ENCODE measurements at places on chromosomes 6 and 20.

GRCh38 chr6:125995972-125996580 is 9.7 kb downstream of the TRMT11 start:
- DNase-seq = peak; percentile 57

GRCh38 chr20:6683021-6683977 is 84.2 kb upstream of the BMP2 start:
- DNase-seq = no peak

DNA sequence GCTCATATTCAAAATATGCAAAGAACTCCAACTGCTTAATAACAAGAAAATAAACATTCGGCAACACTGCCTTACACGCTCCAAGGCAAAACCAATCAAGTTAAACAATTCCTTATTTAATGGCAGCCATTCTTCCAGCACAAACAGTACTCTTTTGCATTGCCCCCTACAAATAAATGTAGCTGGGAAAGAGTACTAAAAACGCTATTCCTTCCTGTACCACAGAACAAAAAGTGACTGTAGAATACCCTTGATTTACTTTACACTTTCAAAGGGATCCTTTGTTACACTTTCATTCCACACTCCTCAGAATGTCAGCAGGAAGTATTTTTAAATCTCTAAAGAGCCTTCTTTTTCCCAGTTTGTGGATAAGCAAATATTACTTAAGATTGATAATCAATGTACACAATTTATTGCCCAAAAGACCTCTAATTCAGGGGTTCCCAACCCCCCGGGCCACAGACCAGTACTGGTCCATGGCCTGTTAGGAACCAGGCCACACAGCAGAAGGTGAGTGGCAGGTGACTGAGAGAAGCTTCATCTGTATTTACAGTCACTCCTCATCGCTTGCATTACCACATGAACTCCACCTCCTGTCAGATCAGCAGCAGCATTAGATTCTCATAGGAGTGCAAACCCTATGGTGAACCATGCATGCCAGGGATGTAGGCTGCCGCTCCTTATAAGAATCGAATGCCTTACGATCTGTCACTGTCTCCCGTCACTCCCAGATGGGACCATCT is 51.6 kb downstream of the MBOAT1 start:
- no peak for DNase-seq

DNA sequence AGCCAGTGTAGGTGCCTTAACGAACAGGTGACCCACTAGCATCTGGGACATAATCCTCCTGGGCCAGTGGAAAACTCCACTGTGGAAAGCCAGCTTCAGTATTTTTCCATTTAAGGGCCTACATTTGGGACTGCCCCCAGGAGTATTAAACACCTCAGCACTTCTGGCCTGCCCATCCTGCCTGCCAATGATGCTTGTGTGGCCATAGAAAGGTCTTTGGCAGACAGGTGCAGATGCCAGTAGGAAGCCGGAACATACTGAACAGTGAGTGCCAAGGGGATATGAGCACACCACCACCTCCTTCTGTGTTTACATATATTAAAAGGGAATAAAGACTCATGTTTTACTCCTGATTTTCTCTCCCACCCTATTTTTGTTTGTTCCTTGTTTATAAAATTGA is 19.9 kb downstream of the MCM8 start:
- no peak for DNase-seq

- DNase-seq = no peak
These were observed 8.5 kb downstream of the TPD52L2 start for GRCh38 chr20:63873477-63873971.

- DNase-seq = no peak
These were observed 9.4 kb downstream of the LAMA5 start for GRCh38 chr20:62357681-62358080.

GRCh38 chr6:28758046-28758817 is 165.6 kb downstream of the TRIM27 start:
- DNase-seq = no peak

GRCh38 chr6:157438611-157439111 is 57.7 kb downstream of the ZDHHC14 start:
- DNase-seq = no peak

- no peak for DNase-seq
These were observed 119.2 kb upstream of the INSM1 start for GRCh38 chr20:20248620-20249200.

- no peak for DNase-seq
These were observed 207.7 kb upstream of the DTNBP1 start for GRCh38 chr6:15870333-15871043.

- no peak for DNase-seq
These were observed 36.6 kb downstream of the ZNF311 start for GRCh38 chr6:28968476-28968875.

GRCh38 chr6:112325444-112325843 is 21.7 kb upstream of the RFPL4B start:
- DNase-seq = no peak

GRCh38 chr6:2862712-2863181 is 21.1 kb upstream of the SERPINB1 start:
- no peak for DNase-seq

GRCh38 chr6:152723398-152723797 is 25.7 kb downstream of the MYCT1 start:
- DNase-seq = no peak

GRCh38 chr20:17625246-17626051 is 55.6 kb downstream of the DSTN start:
- no peak for DNase-seq

- no peak for DNase-seq
These were observed 20.1 kb downstream of the C6orf163 start for GRCh38 chr6:87364602-87365252.

GRCh38 chr6:164612751-164613150 is 696.7 kb downstream of the C6orf118 start:
- DNase-seq = no peak

- no peak for DNase-seq
These were observed 4.5 kb upstream of the TREM2 start for GRCh38 chr6:41167173-41167963.

- no peak for DNase-seq
These were observed 161.7 kb downstream of the RIMS1 start for GRCh38 chr6:72048080-72048479.

DNA sequence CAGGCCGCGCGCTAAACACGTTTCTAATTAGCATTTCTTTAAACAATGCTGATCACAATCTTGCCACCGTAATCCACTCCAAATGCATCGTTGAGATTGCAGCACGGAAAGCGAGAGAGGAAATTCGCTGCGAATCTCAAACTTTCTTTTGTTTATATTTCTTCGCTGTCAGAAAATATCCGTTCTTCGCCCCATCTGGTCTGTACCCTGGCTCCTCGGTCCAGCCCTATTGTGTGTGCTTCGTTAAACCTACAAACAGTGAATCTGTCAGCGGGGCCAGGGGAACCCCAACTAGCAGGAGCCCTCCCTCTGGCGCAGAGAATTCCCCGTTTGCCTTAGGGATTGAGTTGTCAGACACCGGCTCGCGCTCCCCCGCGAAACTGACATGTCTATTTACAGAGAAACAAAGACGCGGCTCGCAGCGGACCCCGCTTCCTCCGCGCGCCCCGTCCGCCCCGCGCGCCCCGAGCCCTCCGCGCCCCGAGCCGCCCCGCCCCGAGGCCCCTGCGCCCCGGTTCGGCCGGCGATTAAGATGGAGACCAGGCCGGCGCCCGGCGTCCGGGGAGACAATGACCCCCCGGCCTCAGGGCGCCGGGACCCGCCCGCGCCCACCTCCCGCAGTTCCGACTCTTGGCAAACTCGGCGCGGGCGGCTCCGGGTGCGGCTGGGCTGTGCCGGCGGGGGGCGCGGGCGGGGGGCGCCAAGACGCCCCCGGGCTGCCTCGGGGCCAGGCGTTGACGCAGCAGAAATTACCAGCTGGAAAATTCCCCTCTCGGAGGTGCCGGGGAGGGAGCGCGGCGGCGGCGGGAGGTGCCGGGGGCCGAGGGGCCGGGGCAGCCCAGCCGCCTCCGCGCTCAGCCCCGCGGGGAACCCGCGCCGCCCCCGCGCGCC is 874 bp downstream of the ZBTB46 start:
- no peak for DNase-seq

DNA sequence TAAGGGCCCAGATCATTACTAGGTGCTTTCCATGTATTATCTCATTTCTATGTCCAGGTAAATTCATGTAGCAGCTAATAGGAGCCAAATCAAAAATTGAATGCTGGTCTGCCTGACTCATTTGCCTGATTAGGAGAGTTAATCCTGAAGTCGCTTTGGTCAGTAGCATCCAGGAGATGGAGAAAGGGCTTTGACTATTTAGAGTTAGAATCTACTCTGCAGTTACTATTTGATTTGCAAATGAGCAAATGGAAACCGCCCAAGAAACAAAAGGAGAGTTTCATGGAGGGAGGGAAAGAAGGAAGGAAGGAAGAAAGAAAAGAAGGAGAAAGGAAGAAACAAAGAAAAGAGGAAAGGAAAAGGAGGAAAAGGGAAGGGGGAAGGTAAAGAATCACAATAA is 539.6 kb upstream of the MMS22L start:
- no peak for DNase-seq

DNA sequence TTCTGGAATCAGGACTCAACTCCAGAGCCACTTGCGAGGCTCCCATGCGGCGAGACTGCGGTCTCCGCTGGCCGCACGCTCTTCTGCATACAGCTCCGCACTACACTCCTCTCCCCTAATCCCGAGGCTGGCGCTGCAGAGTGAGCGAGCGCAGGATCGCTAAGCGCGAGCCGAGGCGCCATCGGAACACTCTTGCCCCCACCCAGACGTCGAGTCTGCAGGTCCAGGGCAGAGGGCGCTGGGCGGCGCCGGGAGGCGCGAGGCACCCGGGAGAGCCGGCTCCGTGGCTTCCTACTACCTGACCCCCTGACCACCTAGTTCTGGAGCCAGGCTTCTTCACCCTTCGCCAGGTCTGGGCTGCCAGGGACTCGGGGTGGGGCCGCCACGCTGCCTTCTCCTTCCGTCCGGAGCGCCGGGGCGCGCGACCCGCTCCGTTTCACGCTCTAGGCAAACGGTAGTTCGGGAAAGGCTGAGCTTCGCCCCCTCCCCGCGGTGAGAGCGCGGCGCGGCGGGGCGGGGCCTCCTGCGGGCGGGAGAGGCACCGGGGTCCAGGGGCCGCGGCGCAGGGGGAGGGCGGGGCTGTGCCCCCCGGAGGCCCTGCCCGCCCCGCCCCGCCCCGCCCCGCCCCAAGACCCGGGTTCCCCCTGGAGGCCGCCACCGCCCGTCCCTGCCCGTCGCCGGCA is 5.4 kb upstream of the TUBB2A start:
- DNase-seq = peak; percentile 56

GRCh38 chr20:57598060-57598459 is 22.2 kb downstream of the ZBP1 start:
- DNase-seq = no peak

- peak; percentile 72 for DNase-seq
These were observed 145.5 kb upstream of the RNF24 start for GRCh38 chr20:4160761-4161305.

DNA sequence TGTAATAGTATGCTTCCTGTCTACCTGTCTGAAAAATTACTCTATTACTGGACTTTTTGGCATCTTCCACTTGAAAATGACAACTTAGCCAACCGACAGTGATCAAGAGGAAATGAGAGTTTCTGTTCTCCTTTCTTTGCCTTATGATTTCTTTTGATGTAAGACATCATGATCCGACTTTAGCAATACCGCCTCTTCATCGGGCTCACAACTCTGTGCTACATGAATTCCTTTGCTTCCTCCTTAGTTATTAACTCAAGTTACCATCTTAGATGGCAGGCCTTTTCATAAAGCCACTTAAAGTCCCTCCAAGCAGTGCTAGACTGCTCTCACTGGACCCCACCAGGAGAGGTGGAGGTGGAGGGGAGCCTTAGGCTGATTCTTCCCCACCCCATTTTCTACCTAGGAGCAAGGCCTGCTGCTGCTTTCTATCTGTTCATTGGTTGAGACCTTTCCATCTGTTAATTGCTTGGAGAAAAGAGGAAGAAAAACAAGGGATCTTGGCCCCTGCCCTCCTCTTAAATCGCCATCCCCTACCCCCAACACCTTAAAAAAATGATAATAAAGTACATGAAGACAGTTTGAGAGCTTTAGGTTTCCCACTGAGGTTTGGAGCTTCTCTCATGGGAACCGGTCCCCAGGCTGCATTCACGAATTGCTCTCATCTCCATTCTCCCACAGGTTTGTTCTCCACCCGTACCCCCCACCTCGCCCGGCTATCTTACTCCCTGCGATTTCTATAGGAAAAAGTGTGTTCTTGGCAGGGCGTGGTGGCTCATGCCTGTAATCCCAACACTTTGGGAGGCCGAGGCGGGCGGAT is 21.6 kb upstream of the MCM3 start:
- no peak for DNase-seq

- no peak for DNase-seq
These were observed 916.5 kb downstream of the QKI start for GRCh38 chr6:164331026-164331425.

DNA sequence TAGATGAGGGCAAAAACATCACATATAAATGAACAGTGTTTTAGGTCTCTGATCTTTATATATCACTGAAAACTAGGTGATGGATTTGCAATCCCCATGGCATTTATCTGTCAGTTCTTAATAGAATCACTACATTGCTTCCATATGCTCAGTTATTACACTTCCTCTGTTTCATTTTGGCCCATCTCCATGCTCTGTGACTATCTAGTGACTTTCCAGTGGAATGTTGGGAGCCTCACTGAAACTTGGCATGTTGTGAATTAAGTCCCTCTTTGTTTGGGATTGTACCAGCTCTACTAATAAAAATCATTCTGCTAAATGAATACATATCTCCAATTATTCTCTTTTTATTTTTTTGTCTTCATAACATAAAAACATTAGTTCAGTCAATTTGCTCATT is 226.1 kb upstream of the CEP162 start:
- no peak for DNase-seq

GRCh38 chr6:38272222-38272621 is 367.5 kb downstream of the BTBD9 start:
- no peak for DNase-seq

DNA sequence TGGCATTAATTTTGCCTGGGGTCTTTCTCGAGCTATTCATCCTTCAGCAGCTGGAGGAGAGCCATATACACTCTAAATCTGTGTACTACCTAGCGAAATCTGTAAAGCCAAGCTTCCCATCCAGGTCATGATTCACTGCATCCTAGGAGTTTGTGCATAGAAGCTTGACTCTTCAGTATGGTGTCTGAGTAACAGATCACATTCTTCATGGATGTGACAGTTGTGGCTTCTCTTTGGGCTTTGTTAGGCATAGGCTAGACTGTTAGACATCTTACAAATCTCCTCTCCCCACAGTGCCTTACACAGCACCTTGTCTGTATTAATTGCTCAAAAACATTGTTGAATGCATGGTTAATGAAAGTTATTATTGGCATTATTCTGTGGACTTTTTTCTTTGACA is 177.0 kb downstream of the EYA4 start:
- no peak for DNase-seq

DNA sequence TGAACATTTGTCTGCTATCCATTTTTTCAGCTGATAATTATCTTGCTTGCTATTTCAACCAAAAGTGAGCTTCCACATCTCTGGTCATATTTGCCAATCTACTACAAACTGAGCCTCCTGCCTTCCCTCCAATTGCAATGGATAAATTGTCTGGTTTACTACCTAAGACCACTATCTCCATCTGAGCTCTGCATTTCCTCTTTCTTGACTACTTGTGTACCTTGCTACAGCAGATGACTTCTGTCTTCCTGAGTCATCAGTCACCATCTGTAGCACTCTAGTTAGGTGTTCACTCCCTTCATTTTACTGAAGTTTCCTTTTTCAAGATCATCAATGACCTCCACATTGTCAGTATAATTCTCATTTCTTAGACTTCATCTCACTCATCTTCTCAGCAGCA is 33.5 kb upstream of the PHIP start:
- DNase-seq = no peak

- DNase-seq = no peak
These were observed 5.8 kb upstream of the TMEM14A start for GRCh38 chr6:52664991-52665686.

Measured in nucleus accumbens (tissue), 56 donors.